HT1080 (cell line): ENCODE measurements at places on chromosomes 7 and 10. TPM values are rescaled to one million over a fixed set of nuclear protein-coding genes. Genes with fewer than 3 reads are reported as not detected.

- no peak for DNase-seq
Measured at GRCh38 chr10:90936276-90936659, 15.4 kb upstream of the ANKRD1 start.

- no peak for DNase-seq
Measured at GRCh38 chr10:119302591-119303253, 95.4 kb downstream of the GRK5 start.

DNA sequence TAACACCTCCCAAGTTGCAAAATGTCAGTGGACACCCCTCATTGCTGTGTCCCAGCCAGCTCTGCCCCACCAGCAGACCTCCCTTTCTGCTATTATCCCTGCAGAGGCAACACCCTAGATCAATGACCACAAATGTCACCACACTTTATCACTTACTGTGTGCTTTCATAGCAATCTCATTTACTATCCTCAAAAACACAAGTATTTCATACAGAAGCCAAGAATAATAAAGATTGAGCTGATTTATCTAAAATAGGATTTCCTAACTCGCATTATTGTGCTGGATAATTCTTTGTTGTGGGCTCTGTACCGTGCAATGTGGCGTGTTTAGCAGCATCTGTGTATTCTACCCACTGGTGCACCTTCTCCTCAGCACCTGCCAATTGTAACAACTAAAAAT, 13.2 kb upstream of the ABCB5 start:
- DNase-seq = no peak

DNA sequence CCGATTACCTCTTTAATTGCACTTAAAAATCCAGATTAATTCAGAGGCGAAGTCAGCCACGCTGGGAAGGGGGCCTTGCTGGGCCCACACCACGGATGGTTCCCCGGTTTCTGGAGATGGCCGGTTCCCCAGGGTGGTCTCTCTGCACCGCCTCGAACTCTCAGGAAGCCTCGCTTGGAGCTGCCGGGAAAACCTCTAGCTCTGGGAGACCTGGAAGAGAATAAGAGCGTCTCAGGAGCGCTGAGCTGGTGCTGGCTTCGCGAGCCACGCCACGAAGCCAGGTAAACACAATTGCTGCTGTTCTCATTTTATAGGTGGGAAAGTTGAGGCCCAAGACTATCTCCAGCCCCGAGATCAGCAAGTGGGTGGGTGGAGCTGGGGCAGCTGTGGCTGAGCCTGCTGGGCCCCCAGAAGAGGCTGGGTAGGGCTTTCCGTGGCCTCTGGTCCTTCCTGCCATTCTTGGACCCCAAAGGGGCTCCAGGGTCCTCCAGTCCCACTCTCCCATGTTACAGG, 110.4 kb downstream of the MICALL2 start:
- no peak for DNase-seq

DNA sequence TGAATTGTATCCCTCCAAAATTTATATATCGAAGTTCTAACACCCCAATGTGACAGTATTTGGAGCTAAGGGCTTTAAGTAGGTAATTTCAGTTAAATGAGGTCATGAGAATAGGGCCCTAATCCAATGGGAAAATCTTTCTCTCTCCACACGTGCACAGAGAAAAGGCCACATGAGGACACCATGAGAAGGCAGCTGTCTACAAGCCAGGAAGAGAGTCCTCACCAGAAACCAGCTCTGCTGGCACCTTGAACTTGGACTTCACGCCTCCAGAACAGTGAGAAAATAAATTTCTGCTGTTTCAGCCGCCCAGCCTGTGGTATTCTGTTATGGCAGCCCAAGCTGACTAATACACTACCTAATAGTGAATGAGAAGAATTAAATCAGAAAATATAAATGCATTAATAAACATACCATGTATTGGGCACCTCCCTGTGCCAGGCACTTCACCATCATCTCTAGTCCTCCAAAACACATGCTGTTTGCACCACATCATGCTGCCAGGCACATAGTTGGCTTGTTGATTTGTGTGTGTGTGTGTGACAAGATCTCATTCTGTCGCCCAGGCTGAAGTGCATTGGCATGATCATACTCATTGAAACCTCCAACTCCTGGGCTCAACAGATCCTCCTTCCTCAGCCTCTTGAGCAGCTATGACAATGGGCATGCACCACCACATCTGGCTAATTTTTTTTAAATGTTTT, 9.1 kb upstream of the TOMM7 start:
- no peak for DNase-seq

GRCh38 chr7:45988405-45989057, 67.5 kb upstream of the IGFBP3 start:
- DNase-seq = no peak

The FKBP9 gene
- 43.4 and 47.6 TPM in 2 replicates for total RNA-seq

The PLCE1 gene
- total RNA-seq = 2.8 and 3.3 TPM in 2 replicates
